ENCODE measurements at places on chromosomes 1 and 21. TPM values are rescaled to one million over a fixed set of nuclear protein-coding genes. Genes with fewer than 3 reads are reported as not detected.

The MYCL gene
- not detected for total RNA-seq

The IL10 gene
- 0.32 TPM for total RNA-seq

DNA sequence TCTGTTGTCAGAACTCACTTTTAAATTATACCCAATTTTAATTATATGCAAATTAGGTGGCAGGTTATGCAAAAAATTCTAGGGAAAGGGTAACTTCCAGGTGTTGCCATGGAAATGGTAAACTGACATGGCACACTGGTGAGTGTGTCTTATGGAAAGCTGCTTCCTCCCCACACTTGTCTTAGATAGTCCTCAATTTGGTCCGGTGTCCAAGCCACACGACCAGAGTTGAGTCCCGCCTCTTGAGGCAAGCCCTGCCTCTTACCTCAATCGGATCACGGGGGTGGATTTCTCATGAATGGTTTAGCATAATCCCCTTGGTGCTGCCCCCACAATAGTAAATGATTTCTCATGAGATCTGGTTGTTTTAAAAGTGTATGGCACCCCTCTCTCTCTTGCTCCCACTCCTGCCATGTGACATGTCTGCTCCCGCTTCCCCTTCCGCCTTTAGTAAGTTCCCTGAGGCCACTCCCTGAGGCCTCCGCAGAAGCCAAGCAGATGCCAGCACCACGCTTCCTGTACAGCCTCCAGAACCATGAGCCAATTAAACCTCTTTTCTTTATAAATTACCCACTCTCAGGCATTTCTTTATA lies 74.9 kb downstream of the MATN1 start:
- no peaks in the 10 kb centered on the region for H3K36me3 ChIP-seq
- H3K27ac ChIP-seq, result no peak overlapping the region
- no peaks in the 10 kb centered on the region for H3K4me1 ChIP-seq
- peaks cover 11% of the 10 kb centered on the region for H3K27me3 ChIP-seq
- no peak for DNase-seq

- H3K4me1 ChIP-seq, result no peaks in the 10 kb centered on the region
- no peaks in the 10 kb centered on the region for H3K27me3 ChIP-seq
- peaks cover 69% of the 10 kb centered on the region for H3K36me3 ChIP-seq
- peak overlapping the region; percentile 7 for H3K27ac ChIP-seq
- H3K4me3 ChIP-seq, result no peak overlapping the region
These were observed 25.4 kb downstream of the NUF2 start for GRCh38 chr1:163347106-163347505.

GRCh38 chr1:23748016-23748415 lies 4.7 kb downstream of the ELOA start:
- H3K36me3 ChIP-seq, result peaks cover 44% of the 10 kb centered on the region
- H3K4me3 ChIP-seq, result no peak overlapping the region
- H3K27me3 ChIP-seq, result no peaks in the 10 kb centered on the region
- no peak overlapping the region for H3K27ac ChIP-seq
- peaks cover 38% of the 10 kb centered on the region for H3K4me1 ChIP-seq
- DNase-seq, result no peak

GRCh38 chr1:27016376-27016775 lies 3.7 kb upstream of the TENT5B start:
- peaks cover 22% of the 10 kb centered on the region for H3K27me3 ChIP-seq
- H3K36me3 ChIP-seq, result no peaks in the 10 kb centered on the region
- H3K27ac ChIP-seq, result no peak overlapping the region
- H3K4me3 ChIP-seq, result no peak overlapping the region
- DNase-seq, result no peak

GRCh38 chr1:26791148-26791547 lies 3.4 kb downstream of the PIGV start:
- H3K4me3 ChIP-seq, result peak overlapping the region; percentile 84
- no peak for DNase-seq
- peak overlapping the region; percentile 100 for H3K27ac ChIP-seq
- H3K36me3 ChIP-seq, result peaks cover 46% of the 10 kb centered on the region
- peaks cover 57% of the 10 kb centered on the region for H3K4me1 ChIP-seq

GRCh38 chr1:6488602-6489382 lies 2.7 kb downstream of the PLEKHG5 start:
- peaks cover 34% of the 10 kb centered on the region for H3K4me1 ChIP-seq
- no peak for DNase-seq
- no peaks in the 10 kb centered on the region for H3K36me3 ChIP-seq
- peaks cover 27% of the 10 kb centered on the region for H3K27me3 ChIP-seq

Measured in activated CD8-positive, alpha-beta T cell treated with anti-CD3 and anti-CD28 coated beads, Interleukin-2, amount 10 ng/mL, durations not matched to agents 7 days and 5 days (primary cell).